ENCODE measurements at places on chromosomes 6 and 20.
A peak's percentile ranks its signal among the peaks of the same experiment; 100 is the strongest.

- DNase-seq, result no peak
Measured at GRCh38 chr20:51467956-51468626, 74.4 kb downstream of the NFATC2 start.

GRCh38 chr20:46025376-46025783, 3.6 kb upstream of the SLC12A5 start:
- DNase-seq, result no peak

GRCh38 chr20:17653835-17654648, 28.0 kb downstream of the RRBP1 start:
- DNase-seq, result no peak

- DNase-seq, result no peak
Measured at GRCh38 chr6:44675449-44675848, 287.9 kb downstream of the CDC5L start.

DNA sequence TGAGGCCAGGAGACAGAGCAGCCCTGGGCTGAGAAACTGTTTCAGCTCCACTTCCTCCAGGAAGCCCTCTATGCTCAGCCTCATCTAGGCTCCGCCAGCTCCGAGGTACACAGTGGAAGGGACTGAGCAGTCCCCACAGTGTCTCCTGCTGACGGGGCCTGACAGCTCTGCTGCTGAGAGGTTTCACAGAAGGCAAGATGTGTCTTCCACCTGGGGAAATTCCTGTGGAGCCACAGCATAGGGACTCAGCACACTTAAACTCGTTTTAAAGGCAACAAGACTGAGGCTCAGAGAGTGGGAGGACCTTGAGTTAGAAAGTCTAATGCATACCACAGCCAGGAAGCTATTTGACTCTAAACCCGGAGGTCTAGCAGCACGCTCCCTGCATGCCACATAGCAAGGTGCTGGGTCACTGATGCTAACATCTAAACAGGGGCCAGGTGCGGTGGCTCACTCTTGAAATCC, 6.8 kb downstream of the ADA start:
- DNase-seq, result no peak

DNA sequence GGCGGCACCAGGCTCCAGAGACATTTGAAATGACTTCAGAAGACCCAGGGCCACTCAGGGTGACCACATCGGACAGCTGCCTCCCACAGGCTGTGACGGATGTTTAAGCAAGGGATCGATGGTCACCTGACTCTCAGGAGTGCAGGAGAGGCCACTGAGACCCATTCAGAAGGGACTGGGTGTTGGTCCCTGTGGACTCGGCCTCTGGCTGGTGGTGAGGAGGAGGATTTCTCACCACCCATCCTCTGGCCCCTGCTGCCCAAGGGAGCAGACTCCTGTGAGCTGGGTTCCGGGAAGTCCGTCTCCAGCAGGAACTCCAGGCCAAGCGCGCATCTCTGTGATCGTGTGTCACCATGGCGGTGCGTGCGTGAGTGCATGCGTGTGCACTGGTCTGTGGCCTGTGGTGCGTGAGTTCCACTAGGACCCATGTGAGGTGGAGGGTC, 25.5 kb downstream of the NPEPL1 start:
- no peak for DNase-seq

DNA sequence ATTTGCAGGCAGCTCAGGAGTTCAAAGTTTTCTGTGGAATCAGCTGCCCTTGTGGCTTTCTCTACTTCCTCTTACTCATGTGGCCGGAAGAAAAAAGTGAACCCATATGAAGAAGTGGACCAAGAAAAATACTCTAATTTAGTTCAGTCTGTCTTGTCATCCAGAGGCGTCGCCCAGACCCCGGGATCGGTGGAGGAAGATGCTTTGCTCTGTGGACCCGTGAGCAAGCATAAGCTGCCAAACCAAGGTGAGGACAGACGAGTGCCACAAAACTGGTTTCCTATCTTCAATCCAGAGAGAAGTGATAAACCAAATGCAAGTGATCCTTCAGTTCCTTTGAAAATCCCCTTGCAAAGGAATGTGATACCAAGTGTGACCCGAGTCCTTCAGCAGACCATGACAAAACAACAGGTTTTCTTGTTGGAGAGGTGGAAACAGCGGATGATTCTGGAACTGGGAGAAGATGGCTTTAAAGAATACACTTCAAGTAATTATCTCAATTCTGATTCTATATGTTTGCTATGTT, 1.1 kb downstream of the MGME1 start:
- DNase-seq, result no peak

- no peak for DNase-seq
Measured at GRCh38 chr20:17967521-17968365, 851 bp downstream of the SNX5 start.

GRCh38 chr20:31497838-31498540, 16.3 kb upstream of the HM13 start:
- DNase-seq, result no peak

GRCh38 chr20:43942667-43943285, 28.1 kb downstream of the TOX2 start:
- no peak for DNase-seq

GRCh38 chr6:163716690-163717089, 302.2 kb downstream of the QKI start:
- no peak for DNase-seq

- no peak for DNase-seq
Measured at GRCh38 chr20:37977338-37977737, 55.9 kb downstream of the TTI1 start.

- peak; percentile 12 for DNase-seq
Measured at GRCh38 chr6:52399511-52400312, 20.4 kb upstream of the EFHC1 start.

- no peak for DNase-seq
Measured at GRCh38 chr6:119476554-119476953, 127.0 kb upstream of the MAN1A1 start.

DNA sequence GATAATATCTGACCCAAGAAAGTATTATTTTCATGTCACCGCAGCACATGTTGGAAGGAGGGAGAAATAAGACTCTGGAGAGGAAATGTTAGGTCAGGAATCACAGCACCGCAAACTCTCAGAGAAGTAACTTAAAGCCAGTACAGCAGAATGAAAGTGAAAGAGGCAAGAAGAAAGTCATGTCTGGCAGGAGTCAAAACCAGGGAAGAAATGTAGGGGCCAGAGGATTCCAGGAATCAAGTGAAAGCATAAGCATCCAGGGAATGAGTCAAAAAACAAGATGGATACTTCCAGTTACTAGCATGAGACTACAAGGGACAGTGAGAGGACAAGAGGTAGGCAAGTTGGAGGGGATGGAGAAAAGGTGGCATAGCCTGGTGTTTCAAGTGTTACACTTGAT, 80.4 kb downstream of the AK9 start:
- no peak for DNase-seq

DNA sequence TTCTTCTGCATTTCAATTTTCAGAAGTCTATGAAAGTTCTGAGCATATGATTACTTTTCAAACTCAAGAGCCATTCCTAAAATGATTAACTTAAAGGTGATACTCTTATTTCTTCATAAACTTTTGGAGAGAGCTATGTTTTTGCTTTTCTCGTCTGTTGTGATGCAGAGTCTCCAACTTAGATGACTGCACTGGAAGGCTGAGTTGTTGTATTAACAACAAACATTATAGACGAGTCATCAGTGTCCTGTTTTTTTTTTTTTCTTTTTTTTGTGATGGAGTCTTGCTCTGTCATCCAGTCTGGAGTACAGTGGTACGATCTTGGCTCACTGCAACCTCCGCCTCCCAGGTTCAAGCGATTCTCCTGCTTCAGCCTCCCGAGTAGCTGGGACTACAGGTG, 101.9 kb downstream of the CD109 start:
- no peak for DNase-seq

- no peak for DNase-seq
Measured at GRCh38 chr6:133551847-133552341, 310.7 kb downstream of the EYA4 start.

DNA sequence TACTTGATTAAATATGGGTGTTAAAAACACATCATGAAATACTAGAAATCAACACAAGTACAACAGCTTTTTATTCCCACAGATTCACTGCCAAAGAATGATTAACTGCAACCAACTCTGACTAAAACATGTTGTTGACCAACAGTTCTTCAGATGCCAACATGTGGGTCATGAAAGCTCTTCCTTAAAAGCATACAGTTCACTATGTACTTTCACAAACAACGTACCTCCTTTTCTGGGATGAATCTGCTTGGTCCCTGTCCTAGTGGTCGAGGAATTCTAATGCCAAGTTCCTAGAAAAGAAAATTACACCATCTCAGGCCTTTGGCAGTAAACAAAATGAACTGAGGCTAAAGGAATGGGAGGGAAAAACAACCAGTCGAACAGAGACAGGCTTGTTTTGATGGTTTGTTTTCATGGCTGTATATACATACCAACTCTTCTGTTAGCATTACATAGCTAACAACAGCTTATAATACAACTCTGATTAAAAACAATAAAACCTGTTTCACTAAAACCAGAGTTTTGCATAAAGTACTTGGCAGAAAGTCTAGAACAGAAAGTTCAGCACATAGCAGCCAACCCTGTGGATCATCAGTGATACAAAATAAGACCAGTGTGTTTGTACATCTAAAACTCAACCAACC, 92.5 kb downstream of the SESN1 start:
- no peak for DNase-seq

DNA sequence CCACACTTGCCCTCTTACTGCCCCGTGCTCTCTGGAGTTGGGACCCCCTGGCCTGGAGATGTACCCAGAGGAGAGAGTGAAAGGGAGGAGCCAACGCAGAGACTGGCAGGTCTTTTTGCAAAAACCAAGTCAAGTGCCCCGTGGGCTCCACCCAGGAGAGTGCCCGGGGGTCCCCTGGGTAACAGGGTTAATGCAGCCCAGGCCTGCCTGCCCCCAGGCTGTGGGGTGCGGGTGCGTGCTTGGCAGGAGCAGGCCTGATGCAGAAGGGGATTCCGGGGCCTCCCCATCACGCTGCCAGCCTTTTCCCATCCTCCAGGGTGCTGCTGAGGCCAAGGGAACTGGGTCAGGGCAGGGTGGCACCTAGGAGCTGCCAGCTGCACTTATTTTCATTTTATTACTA, 184.4 kb downstream of the ERMARD start:
- no peak for DNase-seq

DNA sequence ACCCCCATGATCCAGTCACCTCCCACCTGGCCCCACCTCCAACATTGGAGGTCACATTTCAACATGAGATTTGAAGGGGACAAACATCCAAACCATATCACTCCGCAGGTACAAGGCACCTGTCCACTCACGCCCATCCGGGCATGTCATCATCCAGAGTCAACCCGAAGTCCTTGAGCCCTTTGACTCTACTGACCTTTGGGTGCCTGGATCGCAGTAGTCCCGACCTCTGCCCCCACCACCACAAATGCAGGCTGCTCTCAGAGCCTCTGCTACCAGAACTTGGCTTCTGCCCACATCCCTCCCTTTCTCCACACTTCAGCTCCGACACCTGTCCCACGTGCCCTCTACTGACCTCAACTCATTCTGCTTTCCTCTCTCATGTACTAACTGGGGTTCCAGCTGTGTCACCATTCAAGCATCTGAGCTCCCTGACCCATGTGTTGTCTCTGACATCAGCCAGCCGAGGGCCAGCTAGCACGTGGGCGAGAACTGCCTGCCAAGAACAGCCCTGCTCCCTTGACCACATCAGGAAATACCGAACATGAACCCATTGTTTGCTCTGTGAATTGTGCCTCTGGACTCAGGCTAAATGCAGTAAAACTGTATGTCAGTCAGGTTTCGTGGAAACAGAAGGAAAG, 498.3 kb upstream of the SULF2 start:
- peak; percentile 87 for DNase-seq

- DNase-seq, result no peak
Measured at GRCh38 chr20:12068121-12068520, 150.4 kb downstream of the BTBD3 start.

- no peak for DNase-seq
Measured at GRCh38 chr6:7148100-7148822, 40.5 kb downstream of the RREB1 start.

DNA sequence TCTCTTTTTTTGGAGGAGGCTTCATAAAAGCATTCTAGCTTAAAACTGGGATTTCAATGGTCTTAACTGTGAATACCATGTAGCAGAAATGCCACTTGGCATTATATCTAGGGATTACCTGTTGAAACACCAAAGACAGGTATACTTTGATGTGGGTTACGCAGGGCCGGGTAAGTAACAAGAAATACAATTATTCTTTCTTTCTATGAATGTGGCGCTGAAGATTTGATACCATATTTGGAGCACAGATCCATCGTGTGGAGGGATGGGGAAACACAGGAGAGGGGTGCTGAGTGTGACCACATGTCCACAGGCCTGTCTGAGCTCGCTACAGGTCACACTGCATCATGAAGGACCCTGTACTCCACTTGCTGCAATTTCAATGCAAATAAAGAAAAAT, 257.8 kb downstream of the GMPR start:
- no peak for DNase-seq

- no peak for DNase-seq
Measured at GRCh38 chr6:147117011-147117410, 87.2 kb upstream of the STXBP5 start.

- no peak for DNase-seq
Measured at GRCh38 chr20:3820901-3821727, 767 bp downstream of the AP5S1 start.

DNA sequence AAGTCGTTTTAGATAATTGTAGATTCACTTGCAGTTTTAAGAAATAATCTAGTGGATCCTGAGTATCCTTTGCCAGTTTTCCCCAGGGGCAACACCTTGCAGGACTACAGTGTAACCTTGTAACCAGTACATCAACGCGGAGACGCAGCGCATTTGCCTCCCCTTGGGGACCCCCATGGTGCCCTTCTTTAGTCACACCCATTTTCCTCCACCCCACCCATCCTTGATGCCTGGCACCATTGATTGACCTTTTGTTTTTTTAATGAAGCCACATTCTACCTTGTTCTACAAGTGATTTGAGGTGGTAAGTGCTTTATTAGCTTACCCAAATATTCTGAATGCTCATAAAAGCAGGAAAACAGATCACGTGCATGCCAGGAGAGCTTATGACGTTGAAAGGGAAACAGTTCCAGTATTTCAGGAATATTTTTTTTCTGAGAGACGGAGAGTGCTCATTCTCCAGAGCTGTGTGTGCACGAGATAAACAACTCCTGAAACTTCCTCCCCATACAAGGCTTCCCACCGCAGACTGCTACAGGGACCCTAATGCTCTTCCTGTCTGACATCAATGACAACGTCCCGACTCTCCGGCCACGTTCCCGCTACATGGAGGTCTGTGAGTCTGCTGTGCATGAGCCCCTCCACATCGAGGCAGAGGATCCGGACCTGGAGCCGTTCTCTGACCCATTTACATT, 35.7 kb downstream of the CDH26 start:
- DNase-seq, result no peak

- no peak for DNase-seq
Measured at GRCh38 chr20:38843346-38843745, 37.8 kb downstream of the PPP1R16B start.

- DNase-seq, result no peak
Measured at GRCh38 chr6:109782491-109782999, 91.4 kb downstream of the FIG4 start.

GRCh38 chr6:138572167-138572875, 73.0 kb upstream of the NHSL1 start:
- DNase-seq, result peak; percentile 68
